CD4-positive, CD25-positive, alpha-beta regulatory T cell (primary cell): ENCODE measurements at places on chromosomes 5 and 9. TPM values are rescaled to one million over a fixed set of nuclear protein-coding genes. Genes with fewer than 3 reads are reported as not detected.
A peak's percentile ranks its signal among the peaks of the same experiment; 100 is the strongest.

- H3K4me1 ChIP-seq = no peaks in the 10 kb centered on the region
- no peaks in the 10 kb centered on the region for H3K27me3 ChIP-seq
- no peak overlapping the region for H3K27ac ChIP-seq
- H3K36me3 ChIP-seq = no peaks in the 10 kb centered on the region
- no peak for DNase-seq
Measured at GRCh38 chr5:16345454-16345853, 120.1 kb downstream of the ZNF622 start.

- DNase-seq = no peak
- peak overlapping the region; percentile 42 for H3K4me3 ChIP-seq
- no peak overlapping the region for H3K27ac ChIP-seq
Measured at GRCh38 chr9:76571288-76571687, 112.3 kb downstream of the GCNT1 start.

Gene TCF7
- 234 TPM for total RNA-seq

Gene PCDHA11
- total RNA-seq = not detected
